SK-N-DZ (cell line): ENCODE measurements at places on chromosomes 3 and 15.

DNA sequence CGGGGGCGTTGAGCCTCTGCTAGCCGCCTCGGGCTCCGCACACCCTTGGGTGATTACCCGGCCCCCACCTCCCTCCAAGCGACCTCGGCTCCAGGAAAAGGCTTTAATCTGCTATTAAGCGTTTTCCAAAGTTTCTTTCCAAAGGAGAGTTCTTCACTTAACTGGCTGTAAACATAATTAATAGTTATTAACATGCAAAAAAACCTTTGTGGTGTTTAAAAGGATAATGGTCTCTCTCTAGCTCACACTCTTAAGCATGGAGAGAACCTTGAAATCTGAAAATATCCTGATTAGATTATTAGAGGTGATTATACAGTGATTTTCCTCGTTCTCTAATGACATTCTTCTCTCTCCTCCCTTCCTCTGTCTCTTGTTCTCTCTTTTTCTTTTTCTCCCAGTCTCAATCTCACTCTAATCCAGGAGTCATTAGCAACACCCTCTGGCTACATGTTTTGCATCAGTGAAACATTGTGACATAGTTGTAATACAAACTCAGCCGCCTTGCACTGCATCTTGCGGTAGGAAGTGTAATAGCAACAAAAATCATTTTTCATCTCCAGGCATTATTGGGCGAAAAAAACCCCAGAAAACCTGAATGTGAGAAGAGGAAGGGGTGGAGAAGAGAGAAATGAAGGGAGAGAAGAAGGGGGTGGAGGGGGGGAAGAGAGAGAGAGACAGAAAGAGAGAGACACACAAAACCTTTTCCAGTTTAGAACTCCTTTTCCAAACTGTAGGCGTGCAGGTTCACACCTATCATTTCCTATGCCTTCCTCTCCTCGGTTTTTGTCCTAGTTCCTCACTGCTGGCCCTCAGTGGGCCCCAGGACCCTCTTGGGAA is 24.4 kb downstream of the NR2F2 start:
- no peak for DNase-seq

GRCh38 chr15:60471314-60471713 is 7.6 kb downstream of the ICE2 start:
- DNase-seq, result peak; percentile 76

GRCh38 chr3:54875596-54876268 is 52.1 kb downstream of the LRTM1 start:
- DNase-seq, result no peak

- peak; percentile 84 for DNase-seq
Measured at GRCh38 chr15:65400760-65401610, 21.8 kb downstream of the IGDCC4 start.

- no peak for DNase-seq
Measured at GRCh38 chr3:171373711-171374110, 86.5 kb downstream of the TNIK start.

- peak; percentile 90 for DNase-seq
Measured at GRCh38 chr3:128845778-128846485, 33.5 kb upstream of the ACAD9 start.

GRCh38 chr15:46117071-46117470 is 482.2 kb downstream of the SQOR start:
- DNase-seq, result no peak

GRCh38 chr3:111923806-111924205 is 55.0 kb upstream of the ABHD10 start:
- DNase-seq, result no peak

DNA sequence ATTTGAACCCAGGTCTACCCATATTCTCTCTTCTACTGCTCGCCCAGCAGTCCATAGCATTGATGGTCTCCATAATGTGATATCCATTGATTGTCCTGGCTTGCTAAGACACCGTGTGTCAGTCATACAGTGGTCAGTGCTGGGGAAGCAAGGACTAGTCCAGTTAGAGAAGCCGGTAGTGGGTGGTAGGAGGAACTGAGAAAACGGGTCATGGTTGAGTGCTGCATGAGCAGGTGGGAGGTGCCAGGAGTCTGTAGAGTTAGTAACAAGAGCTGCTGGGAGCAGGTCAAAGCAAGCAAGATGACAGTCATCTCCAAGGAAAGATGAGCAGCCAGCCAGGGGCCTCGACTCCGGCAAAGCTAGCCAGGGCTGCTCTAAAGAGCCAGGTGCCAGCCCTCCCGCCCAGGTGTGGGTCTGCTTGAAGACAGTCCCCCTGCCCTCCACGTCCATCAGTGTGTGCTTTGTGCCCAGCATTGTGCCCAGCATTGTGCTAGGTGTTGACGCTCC is 29.5 kb upstream of the USP3 start:
- DNase-seq, result peak; percentile 32

- no peak for DNase-seq
Measured at GRCh38 chr3:8103954-8104353, 397.7 kb upstream of the LMCD1 start.

GRCh38 chr15:63896336-63897115 is 62.8 kb upstream of the HERC1 start:
- DNase-seq, result no peak

GRCh38 chr15:58537033-58537432 is 105.2 kb downstream of the LIPC start:
- DNase-seq, result no peak

GRCh38 chr15:59453474-59454215 is 15.7 kb downstream of the FAM81A start:
- DNase-seq, result no peak

- peak; percentile 26 for DNase-seq
Measured at GRCh38 chr3:132038198-132038825, 3.5 kb upstream of the CPNE4 start.
